ENCODE measurements at places on chromosomes 13 and 19.
A peak's percentile ranks its signal among the peaks of the same experiment; 100 is the strongest.

DNA sequence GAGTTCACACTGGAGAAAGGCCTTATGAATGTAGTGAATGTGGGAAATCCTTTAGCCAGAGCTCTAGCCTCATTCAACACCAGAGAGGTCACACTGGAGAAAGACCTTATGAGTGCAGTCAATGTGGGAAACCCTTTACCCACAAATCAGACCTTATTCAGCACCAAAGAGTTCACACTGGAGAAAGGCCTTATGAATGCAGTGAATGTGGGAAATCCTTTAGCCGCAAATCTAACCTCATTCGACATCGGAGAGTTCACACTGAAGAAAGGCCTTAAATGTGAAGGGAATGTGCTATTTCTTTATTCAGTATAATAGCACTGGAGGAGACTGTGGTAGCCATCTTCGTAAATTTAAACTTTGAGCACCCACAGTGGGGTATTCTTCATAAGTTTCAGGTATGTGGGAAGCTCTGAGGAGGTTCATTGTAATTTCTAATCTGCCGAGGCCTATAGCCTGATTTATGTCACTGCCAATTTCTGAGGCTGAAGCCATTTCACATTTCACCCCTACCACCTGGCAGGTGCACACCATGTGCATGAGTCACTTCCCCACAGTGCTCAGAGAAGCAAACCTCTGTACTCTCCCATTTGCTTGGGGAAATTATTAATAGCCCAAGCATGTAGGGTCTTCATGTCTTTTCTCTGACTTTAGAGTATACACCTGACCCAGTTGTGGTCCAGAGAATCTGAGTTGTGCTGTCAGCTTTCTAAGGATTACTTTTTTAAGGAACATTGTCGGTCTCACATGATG, 6.4 kb downstream of the ZNF551 start:
- no peak for DNase-seq

DNA sequence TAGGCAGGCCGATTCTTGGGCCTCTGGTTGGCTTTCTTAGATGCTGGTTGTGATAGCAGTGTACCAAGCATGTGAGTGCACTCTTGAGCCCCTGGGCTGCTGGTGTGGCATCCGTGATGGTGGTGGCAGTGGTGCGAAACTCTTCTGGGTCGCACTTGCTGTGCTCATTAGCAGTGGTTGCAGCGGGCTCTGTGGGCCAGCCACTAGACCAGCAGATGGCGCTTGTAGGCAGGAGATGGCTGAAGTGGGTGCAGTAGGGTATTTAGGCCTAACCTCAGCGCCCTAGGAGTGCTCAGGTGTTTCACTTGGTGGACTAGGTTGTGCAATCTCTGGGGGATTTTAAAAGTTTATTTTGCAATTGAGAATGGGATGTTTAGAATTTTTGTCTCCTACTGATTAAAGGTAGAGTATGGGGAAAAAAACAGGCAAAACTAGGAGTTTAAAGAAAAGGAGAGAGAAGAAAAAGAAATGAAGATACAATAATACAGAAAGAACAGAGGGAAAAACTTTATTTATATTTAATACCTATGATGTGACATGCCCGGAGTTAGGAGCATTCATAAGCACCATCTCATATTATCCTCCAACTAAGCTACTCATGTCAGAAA, 4.3 kb upstream of the ZNF17 start:
- peak; percentile 81 for DNase-seq

- DNase-seq, result no peak
Observed at GRCh38 chr13:90834700-90835099, 512.8 kb upstream of the MIR17HG start.

GRCh38 chr19:42281146-42281826, 12.2 kb downstream of the CIC start:
- DNase-seq, result peak; percentile 54

DNA sequence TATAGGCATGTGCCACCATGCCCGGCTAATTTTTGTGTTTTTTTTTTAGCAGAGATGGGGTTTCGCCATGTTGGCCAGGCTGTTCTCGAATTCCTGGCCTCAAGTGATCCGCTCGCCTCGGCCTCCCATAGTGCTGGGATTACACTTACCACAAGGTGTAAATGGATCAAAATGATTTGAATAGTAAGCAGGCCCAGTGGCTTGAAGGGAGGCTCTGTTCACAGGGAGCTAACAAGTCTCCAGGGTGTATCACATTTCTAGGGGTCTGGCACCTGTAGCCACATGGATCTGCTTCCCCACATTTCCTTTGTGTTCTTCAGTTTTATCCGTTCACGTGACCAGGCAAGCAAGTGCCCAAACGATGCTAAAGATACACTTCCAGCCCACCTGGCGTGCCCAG, 13.5 kb upstream of the CNFN start:
- no peak for DNase-seq

DNA sequence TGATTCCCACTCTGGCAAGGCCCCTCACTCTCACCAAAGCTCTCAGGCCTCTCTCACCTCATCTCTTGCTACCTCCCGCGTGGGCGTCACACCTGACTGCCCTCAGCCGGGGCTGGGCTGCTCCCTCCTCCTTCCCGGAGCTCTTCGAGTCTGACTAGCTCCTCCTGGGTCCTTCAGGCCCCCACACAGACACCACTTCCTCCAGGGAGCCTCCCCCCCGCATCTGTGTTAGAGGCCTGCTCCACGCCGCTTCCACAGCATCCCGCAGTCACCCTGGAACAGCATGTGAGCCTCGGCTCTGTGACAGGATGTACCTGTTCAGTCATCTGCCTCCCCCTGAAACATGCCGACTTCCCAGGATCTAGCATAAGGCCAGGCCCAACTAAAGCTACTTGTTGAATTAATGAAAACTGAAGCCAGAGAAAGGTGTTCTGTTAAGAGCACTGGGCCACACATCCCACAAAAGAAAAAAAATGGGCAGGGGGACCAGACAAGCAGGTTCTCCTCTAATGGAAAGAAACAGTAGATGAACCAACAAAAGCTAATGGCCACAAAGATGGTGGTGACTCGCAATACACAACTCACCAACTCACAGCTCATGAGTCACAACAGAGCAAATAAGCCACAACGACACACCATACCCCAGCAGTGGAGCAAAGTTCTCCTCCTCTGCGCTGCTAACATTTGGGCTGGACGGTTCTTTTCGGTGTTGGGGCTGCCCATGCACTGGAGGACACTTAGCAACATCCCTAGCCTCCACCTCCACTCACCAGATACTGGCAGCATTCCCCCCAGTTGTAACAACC, 3.0 kb downstream of the PPP6R1 start:
- peak; percentile 67 for DNase-seq

- DNase-seq, result no peak
Observed at GRCh38 chr13:95787356-95788099, 110.6 kb downstream of the DNAJC3 start.

GRCh38 chr13:101303521-101303920, 112.8 kb downstream of the NALCN start:
- no peak for DNase-seq

DNA sequence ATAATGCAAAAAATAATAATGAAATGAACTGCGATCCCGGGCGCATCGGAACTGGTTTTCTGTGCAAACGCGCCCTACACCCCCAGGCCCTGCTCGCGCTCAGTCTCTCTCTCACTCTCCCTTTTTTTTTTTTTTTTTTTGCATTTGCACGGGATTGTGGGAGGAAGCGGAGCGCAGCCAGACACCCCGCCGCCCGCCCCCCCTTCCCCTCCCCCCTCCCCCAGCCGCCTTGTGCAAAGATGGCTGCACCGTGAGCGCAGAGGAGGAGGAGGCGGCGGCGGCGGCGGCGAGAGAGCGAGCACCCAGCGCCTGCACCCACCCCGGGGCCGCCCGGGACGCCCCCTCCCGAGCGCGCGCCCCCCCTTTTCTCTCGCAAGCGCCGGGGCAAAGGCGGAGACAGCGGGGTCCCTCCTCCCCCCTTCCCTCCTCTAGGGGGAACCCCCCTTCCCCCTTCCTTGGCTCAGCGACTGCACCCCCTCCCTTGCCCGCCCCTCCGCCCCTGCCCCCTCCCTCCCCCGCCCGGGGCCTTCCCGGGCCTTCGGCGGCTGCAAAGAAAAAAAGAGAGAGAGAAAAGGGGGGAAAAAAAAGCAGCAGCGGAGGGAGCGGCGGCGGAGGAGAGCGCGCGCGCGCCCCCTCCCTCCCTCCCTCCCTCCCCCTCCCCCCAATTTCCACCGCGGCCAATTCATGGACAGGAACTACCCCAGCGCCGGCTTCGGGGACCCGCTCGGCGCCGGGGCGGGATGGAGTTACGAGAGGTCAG, at the start of gene PRR12:
Gene PRR12 (plus strand): TSS at position 212 of the 760 bp plus-strand sequence. CDS start 473 bp downstream, at position 685.
- peak; percentile 69 for DNase-seq

DNA sequence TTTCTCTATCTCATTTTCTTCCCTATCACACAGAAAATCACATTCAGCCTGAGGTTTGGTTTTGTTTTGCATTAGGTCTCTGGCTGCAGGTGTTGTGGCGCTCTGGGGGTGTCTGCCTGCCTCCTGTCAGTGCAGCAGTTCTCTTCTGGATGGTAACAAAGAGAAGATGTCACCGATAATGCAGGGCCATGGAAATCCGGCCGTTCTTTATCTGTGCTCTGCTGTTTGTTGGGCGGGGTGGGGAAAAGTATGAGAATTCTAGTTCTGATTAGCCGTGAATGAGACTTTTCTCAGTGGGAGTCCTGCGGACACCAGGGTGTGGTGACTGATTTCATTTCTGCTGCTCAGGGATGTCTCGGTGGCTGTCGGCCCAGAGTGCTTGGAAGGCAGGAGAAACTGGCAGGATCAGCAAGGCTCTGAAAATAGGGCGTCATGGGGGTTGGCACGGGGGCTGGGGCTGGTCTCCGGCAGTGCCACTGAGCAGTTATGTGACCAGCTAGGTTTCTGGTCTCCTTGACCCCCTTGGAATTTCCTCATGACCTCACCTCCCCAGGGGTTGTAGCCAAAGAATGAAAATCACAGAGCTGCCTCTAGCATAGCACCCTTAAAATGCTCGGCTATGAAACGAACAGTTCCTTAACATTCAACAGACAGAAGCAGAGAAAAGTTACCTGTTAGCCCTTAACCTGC, 5.0 kb downstream of the RNF113B start:
- DNase-seq, result no peak

DNA sequence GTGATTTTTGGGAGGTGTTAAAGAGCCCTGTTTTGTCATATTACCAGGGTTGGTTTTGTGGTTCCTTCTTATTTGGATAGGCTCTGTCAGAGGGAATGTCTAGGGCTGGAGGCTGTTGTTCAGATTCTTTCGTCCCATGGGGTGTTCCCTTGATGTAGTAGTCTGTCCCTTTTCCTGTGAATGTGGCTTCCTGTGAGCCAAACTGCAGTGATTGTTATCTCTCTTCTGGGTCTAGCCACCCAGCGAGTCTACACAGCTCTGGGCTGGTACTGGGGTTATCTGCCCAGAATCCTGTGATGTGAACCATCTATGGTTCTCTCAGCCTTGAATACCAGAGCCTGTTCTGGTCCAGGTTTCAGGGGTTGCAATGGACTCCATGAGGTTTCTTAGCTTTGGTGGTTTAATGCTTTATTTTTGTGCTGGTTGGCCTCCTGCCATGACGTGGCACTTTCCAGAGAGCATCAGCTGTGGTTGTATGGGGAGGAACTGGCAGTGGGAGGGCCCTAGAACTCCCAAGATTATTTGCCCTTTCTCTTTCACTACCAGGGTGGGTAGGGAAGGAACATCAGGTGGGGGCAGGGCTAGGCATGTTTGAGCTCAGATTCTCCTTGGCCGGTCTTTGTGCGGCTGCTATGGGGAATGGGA, 78.8 kb downstream of the SPRY2 start:
- no peak for DNase-seq

- no peak for DNase-seq
Observed at GRCh38 chr13:98147521-98147920, 4.6 kb downstream of the FARP1 start.

DNA sequence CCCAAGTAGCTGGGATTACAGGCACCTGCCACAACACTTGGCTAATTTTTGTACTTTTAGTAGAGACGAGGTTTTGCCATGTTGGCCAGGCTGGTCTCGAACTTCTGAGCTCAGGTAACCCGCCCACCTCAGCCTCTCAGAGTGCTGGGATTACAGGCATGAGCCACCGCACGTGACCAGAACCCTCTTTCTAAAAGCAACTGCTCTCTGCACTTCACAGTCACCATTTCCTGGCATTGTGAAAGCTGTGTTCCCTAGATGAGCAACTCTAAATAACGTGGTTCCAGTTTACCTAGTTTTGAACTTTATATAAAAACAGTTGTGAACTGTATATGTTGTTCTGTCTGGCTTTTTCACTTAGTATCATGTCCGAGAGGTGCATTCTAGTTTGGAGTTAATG, 152.9 kb downstream of the SIPA1L3 start:
- peak; percentile 53 for DNase-seq

- no peak for DNase-seq
Observed at GRCh38 chr19:964761-965694, 19.1 kb upstream of the WDR18 start.

GRCh38 chr19:37936166-37936565, 29.2 kb downstream of the SIPA1L3 start:
- DNase-seq, result no peak

GRCh38 chr19:10773969-10774368, 56.1 kb downstream of the DNM2 start:
- DNase-seq, result no peak

GRCh38 chr13:48486362-48486761, 46.5 kb downstream of the RCBTB2 start:
- DNase-seq, result no peak

DNA sequence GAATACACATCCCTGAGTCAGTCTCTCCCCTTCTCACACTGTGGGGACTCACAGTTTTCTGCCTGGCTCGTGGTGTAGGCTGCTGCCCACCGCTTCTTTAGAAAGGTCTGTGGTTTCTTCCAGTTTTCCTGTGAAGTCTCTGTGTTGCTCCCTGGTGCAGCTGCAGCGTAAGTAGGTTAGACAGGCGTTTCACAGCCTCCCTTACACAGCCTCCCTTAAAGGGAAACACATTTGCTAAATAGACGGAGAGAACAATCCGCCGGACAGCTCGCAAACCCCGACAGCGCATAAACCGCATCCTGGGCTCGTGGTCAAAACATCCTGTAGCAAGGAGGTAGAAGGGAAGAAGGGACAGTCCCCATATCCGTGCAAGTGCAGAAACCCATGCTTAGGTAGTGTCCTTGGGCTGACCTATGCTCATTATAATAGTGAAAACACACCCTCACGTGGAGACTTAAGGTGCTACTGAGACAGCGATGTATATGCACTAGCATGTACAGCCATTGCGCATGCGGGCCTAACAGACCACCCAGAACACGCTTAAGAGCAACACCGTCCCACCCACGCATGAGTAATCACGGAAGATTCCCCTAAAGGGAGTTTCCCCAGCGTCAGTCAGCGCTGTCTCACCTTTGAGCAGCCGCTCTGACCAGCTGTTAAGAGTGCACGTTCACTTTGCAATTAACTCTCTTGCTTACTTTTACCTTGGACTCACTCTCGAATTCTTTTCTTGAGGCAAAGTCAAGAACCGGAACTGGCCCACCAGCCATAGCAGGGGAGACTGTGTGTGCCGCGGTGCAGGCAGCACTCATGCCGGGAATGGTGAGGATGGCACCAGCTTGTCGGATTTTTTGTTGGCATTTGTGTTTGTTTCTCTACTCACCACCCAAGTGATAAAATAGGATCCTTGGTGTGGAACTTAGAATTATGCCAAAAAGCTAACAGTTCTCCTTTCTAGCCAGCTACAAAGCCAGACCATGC, 16.6 kb downstream of the SIGLEC8 start:
- peak; percentile 93 for DNase-seq

- DNase-seq, result peak; percentile 60
Observed at GRCh38 chr19:5170329-5170745, 170.3 kb downstream of the PTPRS start.

- no peak for DNase-seq
Observed at GRCh38 chr19:46288896-46289588, 7.8 kb upstream of the HIF3A start.

All from activated T-cell treated with anti-CD3 and anti-CD28 coated beads, Interleukin-2, amount 50 U/mL, for 72 hours (primary cell).